ENCODE measurements at places on chromosomes 7 and 10.

GRCh38 chr7:75937958-75938786, 23.2 kb downstream of the POR start:
- peak; percentile 90 for DNase-seq

DNA sequence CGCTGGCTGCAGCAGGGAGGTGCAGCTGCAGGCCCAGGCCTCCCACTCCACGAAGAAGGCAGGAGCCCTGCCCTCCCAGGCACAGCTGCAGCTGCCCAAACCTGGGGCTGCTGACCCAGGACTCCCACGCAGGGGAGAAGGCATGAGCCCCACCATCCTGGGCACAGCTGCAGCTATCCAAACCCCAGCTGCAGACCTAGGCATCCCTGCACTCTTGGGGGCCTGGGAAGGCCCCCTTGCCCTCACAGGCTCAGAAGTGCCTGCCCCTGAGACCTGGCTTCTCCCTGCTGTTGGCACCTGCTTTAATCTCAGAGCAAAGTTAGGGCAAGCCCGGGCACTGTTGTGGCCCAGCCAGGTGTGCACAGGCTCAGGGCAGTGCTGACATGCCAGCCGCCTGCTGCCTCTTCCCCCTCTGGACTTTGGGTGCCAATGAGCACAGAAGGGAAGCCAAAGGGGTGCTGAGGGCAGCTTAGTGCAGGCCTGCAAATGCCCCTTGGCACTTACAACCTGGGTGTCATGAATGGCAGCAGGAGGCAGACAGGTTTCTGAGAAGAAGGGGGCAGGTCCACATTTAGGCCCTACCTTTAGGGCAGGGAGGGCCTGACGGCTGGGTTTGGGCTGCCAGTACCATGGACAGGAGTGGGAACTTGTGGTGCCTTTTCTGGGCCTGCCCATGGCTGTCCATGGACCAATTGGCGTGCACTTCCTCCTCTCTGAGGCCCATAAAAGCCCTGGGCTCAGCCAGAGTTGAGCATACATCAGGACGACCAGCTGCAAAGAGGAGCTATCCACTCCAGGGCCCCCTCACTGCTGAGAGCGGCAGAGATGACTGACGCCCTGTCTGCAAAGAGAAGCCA, 31.1 kb downstream of the CRTAC1 start:
- DNase-seq: no peak

- peak; percentile 72 for DNase-seq
Observed at GRCh38 chr7:128708824-128709223, 30.3 kb upstream of the CALU start.

- DNase-seq: no peak
Observed at GRCh38 chr10:109895095-109895818, 28.1 kb downstream of the XPNPEP1 start.

DNA sequence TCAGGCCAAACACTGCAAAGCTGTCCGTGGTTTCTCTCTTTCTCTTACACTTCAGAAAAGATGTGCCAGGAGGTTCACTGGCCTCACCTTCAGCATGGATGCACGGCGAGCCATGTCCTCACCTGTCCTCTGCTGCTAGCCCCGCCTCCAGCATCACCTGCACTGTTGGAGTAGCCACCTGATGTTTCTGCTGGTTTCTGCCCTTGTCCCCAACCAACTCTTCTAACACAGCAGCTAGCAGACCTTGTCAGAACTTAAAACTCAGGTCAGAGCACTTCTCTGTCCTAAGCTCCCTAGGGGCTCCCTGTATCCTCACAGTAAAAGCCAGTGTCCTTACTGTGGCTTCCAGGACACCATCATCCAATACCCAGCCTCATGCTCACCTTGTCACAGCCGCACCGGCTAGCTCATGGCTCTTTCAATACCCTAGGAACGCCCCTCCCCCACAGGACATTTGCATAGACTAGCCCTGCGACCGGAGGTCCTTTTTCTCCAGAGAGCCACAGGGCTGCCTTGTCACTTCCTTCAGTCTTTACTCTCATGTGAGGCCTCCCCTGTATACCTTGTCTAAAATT, 15.2 kb downstream of the PALD1 start:
- DNase-seq: no peak

DNA sequence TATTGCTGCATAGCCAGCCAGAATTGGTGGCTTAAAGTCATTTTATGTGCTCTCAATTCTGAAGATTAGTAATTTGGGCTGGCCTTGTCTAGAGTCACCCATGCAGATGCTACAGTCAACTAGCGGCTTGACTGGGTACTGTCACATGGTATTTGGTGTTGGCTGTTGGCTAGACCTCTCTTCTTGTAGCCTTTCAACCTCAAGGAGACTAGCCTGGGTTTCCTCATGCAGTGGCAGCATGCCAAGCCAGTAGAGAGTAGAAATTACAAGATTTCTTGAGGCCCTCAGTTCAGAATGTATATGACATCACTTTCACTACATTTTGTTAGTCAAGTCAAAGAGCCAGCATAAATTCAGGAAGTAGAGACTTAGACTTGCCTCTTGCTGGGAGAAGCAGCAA, 3.7 kb upstream of the ZNF800 start:
- peak; percentile 48 for DNase-seq

GRCh38 chr7:273327-273726, 16.6 kb upstream of the FOXL3 start:
- no peak for DNase-seq

GRCh38 chr7:158849442-158849767, 7.0 kb upstream of the DYNC2I1 start:
- DNase-seq: no peak

GRCh38 chr10:112643600-112644264, 196.7 kb downstream of the VTI1A start:
- no peak for DNase-seq

- no peak for DNase-seq
Observed at GRCh38 chr7:90777041-90777440, 180.9 kb downstream of the CDK14 start.

- peak; percentile 12 for DNase-seq
Observed at GRCh38 chr10:99435986-99436638, 5.7 kb upstream of the GOT1 start.

DNA sequence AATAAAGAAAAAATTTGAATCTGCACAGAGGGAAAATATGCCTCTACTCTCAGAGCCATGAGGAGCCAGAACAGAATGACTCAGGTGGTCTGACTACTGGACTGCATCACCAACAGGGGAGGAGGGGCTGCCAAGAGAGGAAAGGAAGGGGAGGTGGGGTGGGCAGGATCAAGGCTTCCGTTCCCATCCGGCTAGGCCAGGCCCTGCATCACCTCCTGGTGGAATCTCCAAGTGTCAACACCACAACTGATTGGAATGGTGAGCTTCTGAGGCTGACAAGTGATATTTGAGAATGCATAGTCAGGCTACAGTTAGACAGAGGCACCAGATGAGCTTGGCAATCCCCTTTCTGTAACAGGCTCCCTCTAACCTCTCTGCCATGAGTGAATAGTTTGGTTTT, 10.4 kb upstream of the GPR26 start:
- no peak for DNase-seq

- DNase-seq: peak; percentile 76
Observed at GRCh38 chr7:106102387-106102966, 9.6 kb downstream of the SYPL1 start.

GRCh38 chr7:13751766-13752165, 237.7 kb downstream of the ETV1 start:
- no peak for DNase-seq

- DNase-seq: no peak
Observed at GRCh38 chr7:8560501-8560900, 127.1 kb downstream of the NXPH1 start.

GRCh38 chr7:18450019-18450418, 45.5 kb upstream of the HDAC9 start:
- DNase-seq: no peak

DNA sequence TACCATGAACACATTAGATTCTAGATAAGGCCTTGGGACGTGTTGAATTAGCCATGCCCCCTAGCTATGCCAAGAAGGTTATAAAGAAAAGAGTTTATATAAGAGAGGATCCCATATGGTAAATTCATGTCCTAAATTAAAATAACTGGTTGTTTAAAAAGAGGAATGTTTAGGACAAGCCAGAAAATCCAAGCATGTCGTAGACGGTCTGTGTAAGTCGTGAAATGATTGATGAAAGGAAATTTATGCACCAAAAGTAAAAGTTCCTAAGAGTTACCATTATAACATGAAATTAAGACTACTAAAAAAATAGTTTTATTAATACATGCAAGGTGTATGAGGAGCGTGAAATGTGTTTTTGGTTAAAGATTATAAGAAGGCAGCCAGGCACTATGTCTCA, 624.9 kb downstream of the ARL4A start:
- DNase-seq: no peak

DNA sequence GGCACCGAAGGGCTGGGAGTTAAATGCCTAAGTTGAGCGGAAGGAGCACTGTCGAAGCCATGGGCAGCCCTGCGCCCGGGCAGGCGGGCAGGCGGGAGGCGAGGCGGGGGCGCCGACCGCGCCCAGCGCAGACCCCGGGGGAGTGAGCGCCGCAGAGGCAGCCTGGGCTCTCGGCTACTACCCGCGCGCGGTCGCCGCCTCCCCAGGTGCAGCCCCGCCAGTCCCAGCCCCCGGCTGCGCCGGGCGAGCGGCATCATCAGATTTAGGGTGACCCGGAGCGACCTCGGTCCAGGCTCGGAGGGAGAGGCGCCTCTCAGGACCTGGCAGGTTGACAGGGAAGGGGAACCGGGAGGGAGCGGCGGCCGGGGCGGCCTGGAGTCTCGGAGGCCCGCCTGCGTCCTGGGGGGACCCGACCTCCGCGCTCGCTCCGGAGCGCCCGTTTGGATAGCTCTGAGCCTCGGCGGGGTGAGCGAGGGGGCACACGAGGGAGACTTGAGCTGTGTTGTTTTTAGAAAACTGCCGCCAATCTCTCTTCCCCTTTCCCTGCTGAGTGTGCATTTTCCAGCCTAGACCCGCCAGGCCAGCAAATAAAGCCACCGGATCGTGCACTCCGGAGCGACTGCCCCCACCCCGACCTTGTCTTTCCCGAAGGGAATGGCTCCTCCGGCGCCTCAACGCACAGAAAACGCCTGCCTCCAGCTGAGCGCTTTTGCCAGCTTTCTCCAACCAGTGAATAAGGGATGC, 2.3 kb upstream of the NRP1 start:
- DNase-seq: no peak

DNA sequence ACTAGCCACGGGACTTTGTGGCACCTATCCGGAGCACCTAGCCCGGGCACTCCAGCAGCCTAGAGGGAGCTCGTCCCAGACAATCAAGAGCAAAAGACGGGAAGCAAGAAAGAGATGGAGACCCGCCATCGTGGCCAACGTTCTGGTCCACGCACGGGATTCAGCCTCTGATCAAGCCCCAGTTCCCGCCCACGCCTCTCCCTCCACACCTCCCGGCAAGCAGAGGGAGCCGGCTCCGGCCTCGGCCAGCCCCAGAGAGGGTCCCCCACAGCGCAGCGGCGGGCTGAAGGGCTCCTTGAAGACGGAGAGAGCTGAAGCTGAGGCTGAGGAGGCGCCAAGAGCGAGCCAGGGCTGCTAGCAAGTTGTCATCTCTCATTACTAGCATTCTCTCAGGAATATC, 992 bp upstream of the SLC39A12 start:
- no peak for DNase-seq

- no peak for DNase-seq
Observed at GRCh38 chr7:101116898-101117297, 10.0 kb upstream of the SERPINE1 start.

- DNase-seq: no peak
Observed at GRCh38 chr10:26290236-26290635, 73.7 kb downstream of the GAD2 start.

GRCh38 chr7:102318482-102318971, 31.9 kb downstream of the SH2B2 start:
- peak; percentile 39 for DNase-seq

DNA sequence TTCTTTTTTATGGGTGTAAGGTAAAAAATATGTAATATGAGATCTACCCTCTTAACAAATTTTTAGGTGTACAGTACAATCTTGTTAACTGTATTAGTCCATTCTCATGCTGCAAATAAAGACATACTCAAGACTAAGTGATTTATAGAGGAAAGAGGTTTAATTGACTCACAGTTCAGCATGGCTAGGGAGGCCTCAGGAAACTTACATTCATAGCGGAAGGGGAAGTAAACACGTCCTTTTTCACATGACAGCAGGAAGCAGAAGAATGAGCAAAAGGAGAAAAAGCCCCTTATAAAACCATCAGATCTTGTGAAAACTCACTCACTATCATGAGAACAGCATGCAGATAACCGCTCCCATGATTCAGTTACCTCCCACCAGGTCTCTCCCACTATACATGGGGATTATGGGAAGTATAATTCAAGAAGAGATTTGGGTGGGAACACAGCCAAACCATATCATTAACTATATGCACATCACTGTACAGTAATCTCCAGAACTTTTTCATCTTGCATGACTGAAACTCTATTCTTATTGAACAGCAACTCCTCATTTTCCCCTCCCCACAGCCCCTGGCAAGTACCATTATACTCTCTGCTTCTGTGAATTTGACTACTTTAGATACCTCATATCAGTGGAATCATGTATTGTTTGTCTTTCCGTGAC, 127.4 kb downstream of the WNT2 start:
- no peak for DNase-seq

- no peak for DNase-seq
Observed at GRCh38 chr7:42611961-42612360, 299.9 kb downstream of the C7orf25 start.

DNA sequence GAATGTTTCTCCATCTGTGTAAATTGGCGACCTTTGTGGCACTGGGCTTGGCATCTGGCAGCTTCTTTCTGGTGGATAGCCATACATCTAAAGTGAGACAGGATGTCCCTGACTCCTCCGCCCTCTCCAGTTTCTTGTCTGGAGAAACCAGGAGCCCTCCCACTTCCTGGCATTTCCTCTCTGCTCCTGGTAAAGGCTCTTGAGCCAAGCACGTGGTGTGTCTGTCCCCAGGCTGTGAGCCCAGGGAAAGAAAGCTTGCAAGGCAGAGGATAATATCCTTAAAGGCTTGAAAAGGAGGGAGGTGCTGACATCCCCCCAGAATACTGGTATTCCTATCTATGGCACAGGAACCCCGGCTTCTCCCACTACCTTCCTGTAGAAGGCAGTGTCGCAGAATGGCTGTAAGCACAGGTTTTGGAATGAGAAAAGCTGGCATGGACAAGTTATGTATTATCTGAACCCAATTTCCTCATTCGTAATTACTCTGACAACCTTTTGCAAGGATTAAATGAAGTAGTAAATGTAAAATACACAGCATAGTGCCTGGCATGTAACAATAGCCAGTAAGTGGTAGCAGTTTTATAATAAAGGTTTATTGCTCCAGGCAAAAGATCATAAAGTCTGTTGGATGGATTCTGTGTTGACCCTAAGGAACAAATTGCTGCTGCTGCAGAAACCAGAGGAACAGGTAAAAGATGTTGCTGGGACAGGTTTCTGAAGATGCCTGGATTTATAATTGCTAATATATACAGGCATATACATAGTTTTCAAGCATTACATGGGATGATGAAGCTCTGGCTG, 11.8 kb upstream of the ACSL5 start:
- DNase-seq: no peak

- DNase-seq: no peak
Observed at GRCh38 chr10:129323879-129324278, 143.2 kb upstream of the MGMT start.
